ENCODE measurements at places on chromosomes 11 and 22.

DNA sequence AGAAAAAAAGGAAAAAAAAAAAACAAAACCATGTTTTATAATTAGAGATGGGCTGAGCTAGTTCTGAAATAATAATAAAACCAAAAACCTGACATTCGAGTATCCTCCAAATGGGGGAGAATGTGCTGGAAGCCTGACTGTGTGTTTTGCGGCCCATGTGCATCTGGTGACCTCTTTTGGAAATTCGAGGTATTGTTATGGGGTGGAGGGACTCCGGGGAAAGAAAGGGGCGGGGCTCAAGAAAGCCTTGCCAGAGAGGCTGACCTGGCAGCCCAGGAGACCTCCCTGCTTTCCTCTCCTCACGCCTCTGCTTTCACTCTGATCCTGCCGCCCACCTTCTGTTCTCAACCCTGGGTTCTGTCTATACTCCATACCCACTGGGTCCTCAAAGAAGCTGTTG is 72.9 kb downstream of the CTTN start:
- DNase-seq = peak; percentile 15

DNA sequence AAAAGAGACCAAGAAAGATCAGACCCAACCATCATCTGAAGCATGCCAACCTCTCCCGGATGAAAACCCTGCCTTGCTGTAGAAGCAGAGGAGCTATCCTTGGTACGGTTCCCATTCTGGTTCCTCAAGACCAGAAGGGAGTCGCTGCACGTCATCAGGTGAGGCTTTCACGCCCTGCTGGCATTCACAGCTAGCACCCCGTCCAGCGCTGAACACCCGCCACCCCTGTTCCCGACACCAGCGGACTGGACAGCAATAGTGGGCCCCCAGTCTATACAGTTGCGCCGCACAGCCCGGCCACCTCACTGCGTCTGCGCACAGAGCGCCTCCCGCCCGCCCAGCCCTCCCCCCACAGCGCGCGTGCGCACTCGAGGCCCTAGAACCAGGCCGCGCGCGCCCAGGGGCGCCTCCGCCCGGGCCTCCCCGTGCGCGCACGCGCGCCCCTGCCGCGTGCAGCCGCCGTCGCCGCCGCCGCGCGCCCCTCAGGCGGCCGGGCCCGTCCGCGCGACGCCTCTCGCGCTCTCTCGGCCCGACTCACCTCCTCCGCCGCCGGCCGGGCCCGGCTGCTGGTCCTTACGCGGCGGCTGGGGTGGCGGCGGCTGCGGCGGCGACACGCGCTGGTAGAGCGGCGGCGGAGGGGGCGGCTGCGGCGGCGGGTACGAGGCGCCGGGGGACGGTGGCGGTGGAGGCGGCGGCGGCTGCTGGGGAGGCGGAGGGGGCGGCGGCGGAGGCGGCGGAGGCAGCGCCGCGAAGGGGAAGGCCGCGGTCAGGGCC is 706 bp downstream of the SF1 start:
- DNase-seq = peak; percentile 90

- no peak for DNase-seq
Measured at GRCh38 chr11:129282634-129283033, 90.5 kb upstream of the ARHGAP32 start.

DNA sequence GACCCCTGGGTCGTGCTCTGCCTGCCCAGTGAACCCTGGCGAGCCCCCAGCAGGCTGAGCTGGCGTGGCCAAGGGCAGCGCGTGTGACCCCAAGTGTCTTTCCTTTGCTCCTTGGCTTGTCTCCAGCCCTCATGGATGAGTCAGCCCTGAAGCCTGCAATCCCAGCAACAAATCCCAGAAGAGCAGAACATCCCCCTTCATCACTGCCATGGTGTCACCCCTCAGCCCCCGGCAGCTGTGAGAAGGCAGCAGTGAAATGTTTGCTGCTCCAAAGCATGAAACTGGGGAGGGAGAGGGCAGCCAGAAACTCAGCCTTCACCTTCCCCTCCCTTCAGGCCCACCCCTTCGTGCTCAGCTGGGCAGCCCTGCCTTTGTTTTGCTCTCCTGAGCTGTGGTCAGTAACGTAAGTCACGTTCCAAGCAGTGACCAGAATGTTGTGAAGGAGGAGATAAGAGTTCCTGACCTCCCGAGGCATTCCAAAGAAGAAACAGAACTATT is 29.8 kb downstream of the ADAMTS15 start:
- DNase-seq = no peak

GRCh38 chr11:30936491-30936890 is 350.3 kb upstream of the MPPED2 start:
- no peak for DNase-seq

DNA sequence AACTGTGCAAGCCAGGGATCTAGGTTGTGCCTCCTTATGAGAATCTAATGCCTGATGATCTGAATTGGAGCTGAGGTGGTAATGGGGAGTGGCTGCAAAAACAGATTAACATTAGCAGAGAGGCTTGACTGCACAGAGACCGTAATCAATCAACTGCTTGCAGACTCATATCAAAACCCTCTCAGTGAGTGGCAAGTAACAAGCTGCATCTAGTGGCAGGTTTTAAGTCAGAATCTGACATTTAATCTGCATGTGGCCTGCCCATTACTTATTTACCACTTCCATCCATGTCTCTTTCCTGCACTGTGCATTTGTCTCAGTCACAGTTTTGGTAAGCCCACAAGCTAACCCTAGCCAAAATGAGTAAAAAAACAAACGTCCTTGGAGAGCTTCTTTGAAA is 11.2 kb downstream of the C11orf58 start:
- no peak for DNase-seq

DNA sequence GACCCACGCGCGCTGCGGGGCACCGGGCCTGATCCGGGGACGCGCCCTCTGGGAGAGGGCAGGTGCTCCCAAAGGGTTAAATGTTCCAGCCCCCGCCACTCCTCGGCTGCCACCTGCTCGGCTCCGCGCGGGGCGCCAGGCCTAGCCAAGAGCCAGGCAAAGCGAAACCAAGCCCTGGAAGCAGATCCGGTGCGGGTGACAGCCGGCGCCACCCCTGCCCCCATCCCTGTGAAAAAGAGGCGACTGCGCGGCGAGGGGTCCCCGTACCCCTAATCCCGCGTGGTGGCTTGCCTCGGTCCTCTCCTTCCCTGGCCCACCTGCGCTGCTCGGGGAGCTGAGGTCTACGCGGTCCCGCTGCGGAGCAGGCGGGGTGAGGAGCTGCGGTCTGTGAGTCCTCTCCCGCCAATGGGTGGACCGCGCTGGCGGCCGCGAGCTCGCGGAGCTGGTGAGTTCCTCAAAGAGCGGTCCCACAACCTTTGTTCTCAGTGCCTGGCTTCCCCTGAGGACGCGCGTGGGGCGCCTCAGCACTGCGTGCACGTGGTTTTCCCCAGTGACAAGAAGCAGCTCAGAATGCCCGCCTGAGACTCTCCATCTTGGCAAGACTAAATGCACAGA is at the start of gene ME3:
TSS of gene ME3 (minus strand) at position 610 of the 615 bp plus-strand sequence.
- peak; percentile 41 for DNase-seq

- DNase-seq = peak; percentile 42
Measured at GRCh38 chr22:37330200-37331033, 48.1 kb downstream of the CYTH4 start.

- DNase-seq = no peak
Measured at GRCh38 chr11:8754241-8754640, 71.6 kb downstream of the RPL27A start.

DNA sequence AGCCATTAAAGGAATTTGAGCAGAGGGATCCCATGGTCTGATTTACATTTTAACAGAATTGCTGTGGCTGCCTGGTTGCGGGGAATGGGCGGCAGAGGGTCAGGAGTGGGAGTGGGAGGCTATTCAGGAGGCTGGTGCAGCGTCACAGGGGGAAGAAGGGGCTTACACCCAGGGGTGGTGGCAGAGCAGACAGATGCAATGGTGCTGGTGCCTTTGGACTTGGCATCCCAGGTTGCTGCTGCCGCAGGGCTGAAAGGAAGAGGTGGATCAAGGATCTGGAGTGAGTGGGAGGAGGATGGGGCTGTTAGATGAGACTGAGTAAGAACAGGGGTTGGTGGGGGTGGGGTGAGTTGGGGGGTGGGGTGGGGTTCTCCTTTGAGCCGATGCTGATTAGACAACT is 38.5 kb downstream of the GRIK4 start:
- no peak for DNase-seq

- DNase-seq = no peak
Measured at GRCh38 chr11:18618342-18619025, 15.7 kb downstream of the SPTY2D1 start.

DNA sequence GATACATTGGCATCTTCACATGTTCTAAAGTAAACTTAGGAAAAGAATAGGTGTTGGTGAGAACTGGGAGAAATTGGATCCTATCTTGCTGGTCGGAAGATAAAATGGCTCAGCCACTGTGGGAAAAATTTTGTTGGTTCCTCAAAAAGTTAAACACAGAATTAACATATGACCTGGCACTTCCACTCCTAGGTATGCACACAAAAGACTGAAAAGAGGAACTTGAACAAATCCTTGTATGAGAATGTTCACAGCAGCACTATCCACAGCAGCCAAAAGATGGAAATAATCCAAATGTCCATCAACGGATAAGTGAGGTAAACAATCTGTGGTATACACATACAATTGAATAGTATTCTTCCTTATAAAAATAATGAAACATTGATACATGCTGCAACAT is 4.8 kb upstream of the TPH1 start:
- DNase-seq = no peak

DNA sequence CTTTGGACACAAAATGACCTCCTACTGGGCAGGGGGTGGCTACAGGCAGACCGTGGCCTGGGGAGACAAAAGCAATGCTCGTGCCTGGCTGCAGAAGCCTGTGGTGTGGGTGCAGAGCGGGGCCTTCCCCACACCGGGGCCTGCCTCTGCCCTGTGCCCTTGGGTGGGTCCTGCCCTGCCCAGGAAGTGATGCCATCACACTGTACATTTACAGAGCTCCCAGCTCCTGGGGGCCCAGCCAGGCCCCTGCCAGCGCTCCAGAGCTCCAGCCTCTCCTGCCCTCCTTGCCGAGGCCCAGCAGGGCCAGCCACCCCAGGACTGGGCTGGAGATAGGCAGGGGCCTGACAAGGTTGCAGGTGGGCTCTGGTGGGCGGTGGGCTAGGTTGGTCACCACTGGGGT is 40.1 kb downstream of the MUC5B start:
- DNase-seq = peak; percentile 27

DNA sequence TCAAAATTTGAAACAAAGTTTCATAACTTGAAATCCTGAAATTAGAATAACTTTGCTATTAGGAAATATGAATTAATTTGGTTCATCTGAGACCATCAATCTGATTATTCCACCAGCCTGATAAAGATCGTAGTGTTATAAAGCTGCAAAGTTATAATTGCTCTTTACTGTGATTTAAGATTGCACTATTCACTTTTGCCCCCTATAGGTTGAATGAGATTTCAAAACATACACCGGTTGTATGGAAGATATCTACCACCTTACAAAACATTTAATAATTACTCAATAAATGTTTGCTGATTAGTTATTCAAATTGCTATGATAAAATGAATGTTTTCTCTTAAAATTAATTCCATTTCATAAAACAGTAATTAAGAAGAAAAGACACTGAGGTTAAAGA is 26.1 kb downstream of the APIP start:
- no peak for DNase-seq

- DNase-seq = no peak
Measured at GRCh38 chr22:29310065-29310862, 3.8 kb downstream of the GAS2L1 start.

GRCh38 chr22:20937031-20937793 is 20.0 kb downstream of the CRKL start:
- no peak for DNase-seq

- no peak for DNase-seq
Measured at GRCh38 chr11:7165911-7166310, 77.1 kb downstream of the RBMXL2 start.

GRCh38 chr11:57254631-57255030 is 17.6 kb upstream of the APLNR start:
- DNase-seq = no peak

- DNase-seq = no peak
Measured at GRCh38 chr11:64372802-64373597, 14.0 kb downstream of the RPS6KA4 start.

- DNase-seq = no peak
Measured at GRCh38 chr11:17347676-17348075, 3.9 kb upstream of the NCR3LG1 start.

DNA sequence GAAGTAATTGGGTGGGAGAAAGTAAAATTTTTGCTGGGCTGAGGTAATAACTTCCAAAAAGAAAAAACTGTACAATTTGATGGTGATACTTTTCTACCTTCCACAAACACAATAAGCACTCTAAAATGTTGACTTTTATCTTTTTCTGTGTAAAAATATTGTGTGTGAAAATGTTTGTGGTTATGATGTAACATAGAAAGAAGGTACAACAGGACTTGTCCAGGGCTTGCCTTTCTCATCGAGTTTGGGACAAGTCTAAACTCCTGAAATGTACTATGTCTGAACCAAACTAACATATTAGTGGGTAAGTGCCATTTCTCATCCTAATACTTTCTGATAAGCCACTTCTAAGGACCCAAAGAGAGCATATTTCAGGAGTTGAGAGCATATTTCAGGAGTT is 174.2 kb upstream of the PDGFD start:
- DNase-seq = no peak

DNA sequence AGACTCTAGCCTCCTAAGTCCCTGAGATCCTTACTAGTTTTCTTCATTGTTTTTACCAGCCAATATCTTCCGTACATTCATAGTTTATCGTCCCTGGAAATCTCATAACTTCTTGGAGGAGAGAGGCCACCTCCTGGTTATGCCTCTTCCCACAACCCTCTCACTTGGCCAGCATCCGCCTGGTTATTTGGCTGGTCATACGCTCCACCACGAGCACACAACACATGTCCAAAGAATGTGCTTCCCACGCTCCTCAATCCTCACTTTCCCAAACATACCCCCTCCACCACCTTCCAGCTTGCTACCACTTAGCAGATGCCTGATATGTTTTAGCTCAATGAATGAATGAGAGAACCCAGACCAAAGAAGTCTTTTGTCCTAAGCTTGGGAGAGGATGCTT is 83.5 kb upstream of the EIF3D start:
- DNase-seq = no peak

DNA sequence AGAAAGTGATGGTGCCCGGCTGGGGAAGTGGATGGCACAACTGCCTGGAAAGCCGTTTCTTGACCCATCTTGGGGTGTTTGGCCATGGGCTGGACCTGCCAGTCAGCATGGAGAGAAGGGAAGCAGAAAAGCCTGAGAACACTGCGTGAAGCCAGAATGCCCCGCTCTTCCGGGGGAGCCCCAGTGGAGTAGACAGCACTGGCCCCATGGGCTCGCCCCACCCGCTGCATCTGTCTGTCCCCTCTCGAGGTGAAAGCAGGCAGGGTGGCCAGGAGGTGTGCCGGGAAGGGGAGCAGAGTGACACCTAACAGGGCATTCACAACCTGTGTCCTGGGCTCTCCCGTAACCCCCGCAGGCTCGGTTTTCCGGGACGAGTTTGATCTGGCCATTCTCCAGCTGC is 57.1 kb upstream of the TBCEL start:
- no peak for DNase-seq

GRCh38 chr22:46022881-46023512 is 46.0 kb upstream of the WNT7B start:
- no peak for DNase-seq

GRCh38 chr11:133234883-133235282 is 297.4 kb downstream of the OPCML start:
- no peak for DNase-seq

- DNase-seq = no peak
Measured at GRCh38 chr11:73347067-73347466, 29.1 kb upstream of the RELT start.

GRCh38 chr22:41365425-41365824 is 16.3 kb upstream of the TEF start:
- DNase-seq = no peak

All from CD4-positive, alpha-beta T cell treated with Interleukin-6 for 4 hours (primary cell).